ENCODE measurements at places on chromosomes 7 and 10. TPM values are rescaled to one million over a fixed set of nuclear protein-coding genes. Genes with fewer than 3 reads are reported as not detected.
A peak's percentile ranks its signal among the peaks of the same experiment; 100 is the strongest.

LOXL4 gene
- polyA plus RNA-seq = 9.5 TPM

SH3PXD2A gene
- 72.7 TPM for polyA plus RNA-seq

GRCh38 chr10:50517626-50518025 lies 106.1 kb downstream of the SGMS1 start:
- no peak for DNase-seq

GRCh38 chr10:51635436-51635835 lies 64.0 kb downstream of the CSTF2T start:
- DNase-seq = no peak

- DNase-seq = no peak
Measured at GRCh38 chr10:97494863-97495506, 3.2 kb downstream of the MMS19 start.

GRCh38 chr10:45514291-45515270 lies 140.6 kb downstream of the ALOX5 start:
- DNase-seq = peak; percentile 19

GRCh38 chr7:141671705-141672496 lies 30.1 kb downstream of the DENND11 start:
- no peak for DNase-seq

Data from forelimb muscle (tissue), 1 donor.